ENCODE measurements at places on chromosomes 2 and 18.

GRCh38 chr2:32743480-32744236, 115.8 kb downstream of the TTC27 start:
- DNase-seq, result no peak

DNA sequence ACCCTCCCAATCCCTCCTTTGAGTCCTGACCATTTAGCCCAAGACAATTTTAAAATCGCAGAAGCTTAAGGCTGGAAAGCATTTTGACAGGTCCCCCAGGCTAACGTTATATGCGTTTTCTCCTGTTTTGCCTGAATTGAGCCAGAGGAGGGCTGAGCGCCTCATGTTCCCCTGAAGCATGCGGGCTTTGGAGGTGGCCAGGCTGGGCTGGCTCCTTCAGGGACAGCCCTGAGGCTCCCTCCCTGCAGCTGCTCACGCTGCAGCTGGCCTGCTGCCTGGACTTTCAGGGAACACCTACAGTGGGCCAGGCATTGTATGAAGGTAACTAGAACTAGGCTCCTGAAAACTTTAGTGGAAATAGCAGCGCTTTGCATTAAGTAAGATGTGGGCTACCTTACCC, 179.2 kb downstream of the ACKR3 start:
- no peak for DNase-seq

DNA sequence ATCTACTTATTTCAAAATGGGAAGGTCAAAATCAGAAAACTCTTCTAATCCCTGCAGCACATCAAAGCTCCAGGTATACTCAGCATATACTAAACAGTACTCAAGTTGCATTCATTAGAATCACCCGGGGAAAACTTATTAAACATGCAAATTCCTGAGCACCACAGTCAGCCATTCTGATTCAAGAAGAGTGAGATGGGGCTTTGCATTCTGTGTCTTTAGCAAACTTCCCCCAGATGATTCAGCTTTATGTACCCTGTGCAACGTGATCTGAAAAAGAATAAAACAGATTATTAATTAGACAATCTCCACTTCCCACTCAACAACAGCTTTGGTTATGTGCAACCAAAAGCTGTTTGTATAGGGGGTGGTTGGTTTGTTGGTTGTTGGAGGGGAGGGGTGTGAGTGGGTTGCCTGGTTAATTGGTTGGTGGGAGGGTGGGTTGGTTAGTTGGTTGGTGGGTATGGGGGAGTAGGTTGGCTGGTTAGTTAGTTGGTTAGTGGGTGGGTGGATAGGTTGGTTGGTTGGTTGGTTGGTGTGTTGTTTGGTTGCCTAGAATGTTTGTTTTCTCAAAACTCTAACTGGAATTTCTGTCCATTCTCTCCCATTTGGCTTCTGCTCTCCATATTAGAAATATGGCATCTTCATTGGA, 112.5 kb upstream of the AGAP1 start:
- no peak for DNase-seq

DNA sequence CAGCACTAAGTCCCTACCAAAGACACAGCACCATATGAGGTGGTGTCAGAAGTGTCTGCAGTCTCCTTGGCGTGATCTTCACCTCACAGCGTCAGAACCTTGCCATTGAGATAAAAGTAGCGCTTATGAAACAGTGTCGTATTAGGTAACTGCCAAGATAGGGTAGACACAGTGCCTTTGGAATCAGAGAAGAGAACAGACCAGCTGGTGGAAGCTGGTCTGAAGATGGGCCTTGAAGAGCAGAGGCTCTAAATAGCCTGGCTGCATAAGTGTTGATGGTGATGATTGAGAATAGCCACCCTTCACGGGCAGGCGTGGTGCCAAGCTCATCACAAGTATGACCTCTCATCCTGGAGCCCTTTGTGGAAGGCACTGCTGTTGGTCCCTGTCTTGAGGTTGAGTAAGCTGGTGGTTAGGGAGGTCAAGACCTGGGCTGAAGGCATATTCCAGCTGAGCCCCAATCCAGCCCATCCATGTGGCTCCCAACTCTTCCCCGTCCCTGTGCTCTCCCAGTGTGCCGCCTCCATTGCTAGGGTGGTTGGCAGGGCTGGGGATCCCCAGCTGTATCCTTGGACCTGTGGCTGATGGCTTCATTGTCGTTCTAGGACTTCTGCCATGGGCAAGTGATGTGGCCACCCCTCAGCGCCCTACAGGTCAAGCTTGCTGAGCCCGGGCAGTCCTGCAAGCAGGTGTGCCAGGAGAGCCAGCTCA, 187.4 kb downstream of the MGAT5 start:
- DNase-seq, result no peak

- no peak for DNase-seq
Measured at GRCh38 chr2:228875152-228875900, 395.8 kb downstream of the PID1 start.

GRCh38 chr2:229044581-229044980, 226.5 kb downstream of the PID1 start:
- no peak for DNase-seq

DNA sequence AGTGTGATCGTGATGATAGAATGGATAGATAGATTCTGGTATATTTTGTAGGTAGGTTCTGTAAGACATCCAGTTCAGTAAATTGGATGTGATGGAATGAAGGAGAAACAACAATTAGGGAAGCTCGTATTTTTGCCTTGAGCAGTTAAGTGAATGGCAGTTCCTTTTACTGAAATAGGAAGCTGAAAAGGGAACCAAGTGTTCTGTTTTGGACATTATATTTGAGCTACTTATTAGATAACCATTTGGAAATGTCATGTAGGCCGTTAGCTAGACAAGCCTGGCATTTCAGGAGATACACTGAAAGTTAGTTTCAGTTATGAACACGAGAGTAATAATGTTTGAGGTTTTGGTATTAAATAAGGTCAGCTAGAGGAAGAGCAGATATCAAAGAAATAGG, 41.5 kb downstream of the MARCHF7 start:
- DNase-seq, result no peak

GRCh38 chr2:62335612-62336011, 139.7 kb downstream of the B3GNT2 start:
- DNase-seq, result no peak

GRCh38 chr2:75018162-75018561, 59.7 kb downstream of the POLE4 start:
- DNase-seq, result no peak

DNA sequence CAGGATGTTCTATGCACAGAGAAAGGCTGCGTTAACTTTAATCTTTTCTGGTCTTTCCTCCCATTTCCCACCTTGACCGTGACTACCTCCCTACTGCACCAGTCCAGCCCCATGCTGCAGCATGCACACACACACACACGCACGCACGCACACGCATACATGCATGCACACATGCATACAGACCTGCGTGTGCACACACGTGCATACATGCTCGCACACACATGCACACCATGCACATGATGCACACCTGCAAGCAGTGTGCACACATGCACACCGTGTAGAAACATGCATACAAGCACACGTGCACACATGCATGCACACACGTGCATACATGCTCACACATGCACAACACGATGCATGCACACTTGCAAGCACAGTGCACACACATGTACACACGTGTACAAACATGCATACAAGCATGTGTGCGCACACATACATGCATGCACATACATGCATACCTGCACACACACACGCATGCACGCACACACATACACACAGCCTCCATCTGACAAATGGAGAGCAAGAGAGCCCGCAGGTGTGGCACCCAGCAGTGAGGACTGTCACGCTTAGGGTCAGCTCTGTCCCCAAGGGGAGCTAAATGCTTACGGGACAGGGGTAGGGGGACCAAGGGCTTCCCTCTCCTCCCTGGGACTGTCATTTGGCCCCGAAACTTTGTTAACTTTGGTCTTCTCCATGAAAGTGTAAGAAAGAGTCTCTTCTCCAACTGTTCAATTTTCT, 18.2 kb downstream of the SNORC start:
- no peak for DNase-seq

DNA sequence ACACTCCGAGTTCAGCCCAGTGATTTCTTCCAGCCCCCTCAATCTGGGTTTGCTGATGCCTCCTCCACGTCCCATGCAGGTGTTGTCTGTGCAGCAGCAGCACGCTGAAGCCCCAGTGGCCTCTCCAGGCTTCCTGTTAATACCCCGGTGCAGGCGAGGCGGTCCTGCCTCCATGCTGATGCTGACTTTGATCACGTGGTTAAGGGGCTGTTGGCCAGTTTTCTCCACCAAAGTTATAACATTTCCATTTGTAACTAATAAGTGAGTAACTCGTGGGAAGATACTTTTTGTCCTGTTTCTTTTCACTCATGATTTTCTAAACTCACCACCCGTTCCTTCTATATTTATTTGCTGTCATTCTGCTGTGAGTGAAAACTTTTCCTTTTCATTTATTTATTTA, 42.5 kb upstream of the TMEM18 start:
- no peak for DNase-seq

- DNase-seq, result no peak
Measured at GRCh38 chr2:479031-479430, 191.1 kb upstream of the ALKAL2 start.

- DNase-seq, result no peak
Measured at GRCh38 chr2:205386109-205386508, 296.2 kb upstream of the NRP2 start.

DNA sequence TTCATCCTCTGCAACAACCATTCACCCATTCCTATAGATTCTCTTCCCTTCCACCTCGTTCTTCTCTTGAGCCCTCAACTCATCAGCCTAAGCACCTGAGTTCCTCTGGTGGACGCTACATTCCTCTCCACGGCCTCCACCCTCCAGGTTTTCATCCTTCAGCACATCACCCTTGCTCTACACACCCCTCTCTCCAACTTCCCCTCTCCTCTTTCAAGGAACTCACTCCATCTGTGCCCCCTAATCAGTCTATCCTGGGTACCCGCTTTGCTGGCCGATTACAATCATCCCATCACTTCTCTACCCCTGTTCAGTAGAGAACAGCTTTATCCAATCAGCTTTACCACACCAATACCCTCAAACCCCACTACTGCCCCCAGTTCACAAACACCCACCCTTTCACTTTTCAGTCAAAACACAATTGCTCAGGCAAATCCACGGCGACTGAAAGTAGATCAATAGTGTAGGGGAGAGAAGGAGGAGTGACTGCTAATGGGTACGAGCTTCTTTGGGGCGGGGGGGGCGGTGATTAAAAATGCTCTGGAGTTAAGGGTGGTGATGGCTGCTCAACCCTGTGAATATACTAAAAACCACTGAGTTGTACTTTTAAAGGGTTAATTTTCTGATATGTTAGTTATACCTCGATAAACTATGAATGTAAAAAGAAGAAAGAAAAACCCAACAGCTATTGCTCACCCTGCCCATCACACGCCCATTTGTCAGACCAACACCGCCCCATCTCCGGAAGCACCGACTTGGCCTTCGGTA, 857 bp downstream of the DYM start:
- no peak for DNase-seq

DNA sequence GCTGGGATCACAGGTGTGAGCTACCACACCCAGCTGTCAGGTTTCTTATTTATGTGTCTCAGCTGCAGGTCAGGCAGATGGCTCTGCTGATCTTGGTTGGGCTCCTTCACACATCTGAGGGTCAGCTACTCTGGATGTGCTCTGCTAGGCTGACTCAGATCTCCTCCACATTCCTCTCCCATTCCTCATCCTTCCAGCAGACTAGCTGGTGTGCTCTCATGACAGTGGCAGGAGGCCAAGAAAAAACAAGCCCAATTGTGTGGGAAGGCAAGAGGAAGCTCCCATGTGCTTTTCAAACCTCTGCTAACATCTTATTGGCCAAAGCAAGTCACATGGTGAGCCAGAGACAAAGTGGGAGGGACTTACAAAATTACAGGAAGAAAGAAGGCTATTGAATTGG, 11.7 kb upstream of the MSH6 start:
- DNase-seq, result no peak

DNA sequence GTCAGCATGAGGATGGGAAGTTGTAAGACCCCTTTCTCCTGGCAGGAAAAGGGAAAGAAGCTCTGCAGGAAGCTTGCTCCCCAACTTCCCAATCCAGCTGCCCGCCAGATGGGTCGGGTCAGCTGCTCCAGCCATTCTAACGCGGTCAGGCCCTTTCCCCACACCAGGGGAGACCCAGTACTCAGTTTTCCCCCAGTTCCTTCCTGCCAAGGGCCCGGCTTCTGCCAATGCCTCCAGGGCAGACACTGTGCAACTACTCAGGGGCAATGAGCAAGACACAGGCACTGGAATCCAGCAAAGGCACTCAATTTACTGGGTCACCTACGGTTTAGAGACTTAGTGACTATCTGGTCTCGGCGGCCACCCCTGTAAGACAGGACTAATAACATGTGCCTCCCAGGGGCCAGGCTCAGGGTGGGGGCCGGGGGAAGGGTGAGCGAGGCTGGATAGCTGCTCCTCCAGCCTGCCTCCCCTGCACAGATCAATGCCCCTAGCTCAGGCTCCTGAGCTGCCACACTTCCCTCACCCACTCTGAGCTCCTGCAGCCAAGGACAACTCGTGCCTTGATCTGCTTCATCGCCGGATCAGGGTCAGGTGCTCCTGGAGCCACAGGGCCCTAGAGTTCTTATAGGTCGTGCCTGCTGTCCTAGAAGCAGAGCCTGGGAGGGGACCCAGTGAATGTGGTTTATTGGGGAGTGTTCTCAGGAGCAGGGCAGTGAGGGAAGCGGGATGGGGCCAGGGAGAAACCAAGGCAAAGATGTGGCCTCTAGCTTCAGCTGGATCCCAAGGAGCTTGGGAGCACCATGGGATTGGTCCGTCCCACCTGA, 171.1 kb downstream of the ZFP36L2 start:
- no peak for DNase-seq

DNA sequence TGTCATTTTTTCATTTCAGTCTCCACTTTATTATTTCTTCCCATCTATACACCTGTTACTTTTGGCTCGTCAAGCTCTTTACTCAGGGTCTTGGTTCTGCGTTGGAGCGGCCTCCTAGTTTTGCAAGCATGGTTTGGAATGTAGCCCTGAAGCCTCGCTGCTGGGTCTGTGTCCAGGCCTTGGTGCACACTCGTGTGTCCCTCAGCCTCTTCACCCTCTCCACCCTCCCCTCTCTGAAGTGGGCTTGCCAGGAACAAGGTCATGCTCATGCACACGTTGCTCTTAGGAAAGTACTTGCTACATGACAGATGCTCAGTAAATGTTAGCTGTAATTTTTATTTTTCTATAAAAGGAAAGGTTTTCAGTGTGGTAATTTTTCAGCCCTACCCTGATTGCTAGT, 147.0 kb downstream of the ATP9B start:
- no peak for DNase-seq

DNA sequence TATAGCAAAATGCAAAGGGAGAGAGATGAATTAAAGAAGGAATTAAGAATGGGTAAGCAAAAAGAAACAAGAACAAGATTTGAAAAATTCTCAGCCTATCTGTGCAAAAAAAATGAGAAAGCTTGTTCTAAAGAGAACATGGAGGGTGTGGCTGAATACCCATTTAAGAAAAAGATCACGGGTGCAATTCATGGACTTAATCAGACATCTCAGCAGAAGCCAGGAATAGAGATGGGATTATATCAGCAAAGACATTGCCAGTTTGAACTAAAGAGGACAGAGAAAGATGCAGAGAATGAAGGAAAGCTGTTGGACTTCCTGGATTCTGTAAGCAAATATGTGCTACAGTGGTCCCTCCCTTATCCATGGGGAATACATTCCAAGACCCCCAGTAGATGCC, 115.6 kb downstream of the RTTN start:
- no peak for DNase-seq

- DNase-seq, result no peak
Measured at GRCh38 chr2:122263746-122264145, 508.3 kb downstream of the TSN start.

- no peak for DNase-seq
Measured at GRCh38 chr2:26382564-26382963, 19.2 kb upstream of the DRC1 start.
